ENCODE measurements at places on chromosomes 11 and 22.

GRCh38 chr11:74923125-74923524 is 25.8 kb downstream of the XRRA1 start:
- no peak for DNase-seq

DNA sequence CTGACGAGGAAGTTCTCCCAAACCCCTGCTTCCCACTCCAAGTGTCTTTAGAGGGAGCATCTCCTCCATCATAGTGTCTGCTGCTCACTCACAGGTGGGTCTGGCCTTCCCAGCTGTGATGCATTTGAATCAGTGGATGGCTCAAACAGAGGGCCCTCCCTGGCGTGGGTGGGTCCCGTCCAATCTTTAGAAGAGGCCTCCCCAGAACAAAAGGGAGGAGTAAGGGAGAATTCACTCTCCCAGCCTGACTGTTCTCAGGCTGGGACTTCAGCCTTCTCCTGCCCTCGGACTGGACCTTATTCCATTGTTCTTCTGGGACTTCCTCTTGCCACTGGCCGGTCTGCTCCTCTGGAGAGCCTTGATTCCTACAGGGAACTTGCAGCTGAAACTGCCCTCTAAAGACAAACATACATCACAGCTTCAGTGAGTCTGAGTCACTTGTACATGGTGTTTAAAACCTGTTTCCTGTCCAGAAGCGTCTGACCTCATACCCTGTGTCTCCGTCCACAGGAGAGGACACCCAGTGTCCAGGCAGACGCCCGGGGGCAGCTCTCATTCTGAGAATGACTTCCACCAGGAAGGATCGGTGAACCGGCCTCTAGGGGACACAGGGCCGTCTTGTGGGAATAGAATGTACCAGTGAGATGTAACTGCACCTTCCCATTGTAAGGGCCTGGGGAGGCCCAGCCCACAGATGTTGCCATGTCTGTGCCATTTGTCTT is 234.7 kb downstream of the BRD1 start:
- no peak for DNase-seq

GRCh38 chr11:112156956-112157766 is 6.7 kb downstream of the IL18 start:
- DNase-seq: no peak

DNA sequence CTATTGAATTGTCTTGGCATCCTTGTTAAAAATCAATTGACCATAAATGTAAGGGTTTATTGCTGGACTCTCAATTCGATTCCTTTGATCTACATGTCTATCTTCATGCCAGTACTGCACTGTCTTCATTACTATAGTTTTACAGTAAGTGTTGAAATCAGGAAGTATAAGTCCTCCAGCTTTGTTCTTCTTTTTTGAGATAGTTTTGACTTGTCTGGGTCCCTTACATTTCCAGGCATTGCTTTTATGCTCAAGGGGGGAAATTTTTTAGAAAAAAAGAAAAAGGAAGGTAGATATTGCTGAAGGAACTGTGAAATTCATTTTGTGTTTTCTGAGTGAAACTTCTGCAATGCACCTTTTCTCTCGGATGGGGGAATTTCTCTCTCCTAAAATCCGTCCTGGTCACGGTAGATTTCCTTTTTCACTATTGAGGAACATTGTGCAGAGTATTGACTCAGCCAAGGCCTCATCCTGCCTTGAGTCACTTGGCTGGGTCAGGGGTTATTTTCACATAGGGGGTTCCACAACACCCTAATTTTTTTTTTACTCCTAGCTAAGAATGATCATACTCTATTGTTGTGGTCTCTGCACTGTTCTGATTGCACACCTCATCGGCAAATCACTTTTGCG is 2.8 kb upstream of the ACER3 start:
- no peak for DNase-seq

DNA sequence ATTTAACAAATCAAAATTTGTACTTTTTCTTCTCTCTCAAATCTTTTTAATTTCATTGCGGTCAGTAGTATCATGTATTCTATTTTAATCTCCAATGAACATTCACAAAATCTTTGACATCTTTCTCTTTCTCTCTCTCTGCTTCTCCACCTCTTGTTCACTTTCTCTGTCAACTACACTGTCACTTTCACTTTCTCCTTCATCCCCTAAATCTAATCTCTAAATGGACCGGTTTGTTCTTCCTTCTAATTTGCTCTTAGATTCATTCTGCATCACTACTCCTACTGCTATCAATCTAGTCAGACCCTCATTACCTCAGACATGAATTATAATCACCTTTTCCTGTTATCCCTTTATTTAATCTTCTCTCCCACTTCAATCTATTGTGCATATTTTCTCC is 18.6 kb downstream of the CCDC73 start:
- DNase-seq: no peak

DNA sequence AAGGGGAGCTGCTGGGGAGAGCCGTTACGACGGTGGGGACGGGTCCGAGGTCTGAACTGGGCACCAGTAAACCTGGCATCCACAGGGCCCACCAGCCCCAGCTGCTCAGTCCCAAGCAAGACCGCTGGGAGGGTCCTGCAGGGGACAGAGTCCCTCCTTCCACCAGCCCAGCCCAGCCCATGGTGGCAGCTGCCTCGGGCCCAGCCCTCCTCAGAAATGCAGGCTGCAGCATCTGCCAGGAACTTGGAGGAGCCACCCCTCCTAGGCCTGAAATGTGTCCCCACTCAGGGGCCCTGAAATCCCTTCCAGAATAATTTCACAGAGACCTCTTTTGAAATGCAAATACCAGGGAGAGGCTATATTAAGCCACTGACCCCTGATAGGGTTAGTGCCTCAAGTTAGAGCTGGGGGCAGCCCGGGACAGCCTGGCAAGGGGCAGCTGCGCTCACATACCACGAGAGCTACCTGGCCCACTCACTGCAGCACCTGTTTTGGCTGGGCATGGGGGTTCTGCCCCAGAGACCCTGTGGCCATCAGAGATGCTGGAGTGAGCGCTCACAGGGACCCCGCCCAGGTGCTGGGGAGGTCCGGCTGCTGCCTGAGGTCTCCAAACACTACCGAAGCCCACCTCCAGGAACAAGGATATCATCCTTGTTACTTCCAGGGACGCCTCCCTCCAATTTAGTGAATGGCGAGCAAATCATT is 53.1 kb downstream of the CELSR1 start:
- DNase-seq: no peak

DNA sequence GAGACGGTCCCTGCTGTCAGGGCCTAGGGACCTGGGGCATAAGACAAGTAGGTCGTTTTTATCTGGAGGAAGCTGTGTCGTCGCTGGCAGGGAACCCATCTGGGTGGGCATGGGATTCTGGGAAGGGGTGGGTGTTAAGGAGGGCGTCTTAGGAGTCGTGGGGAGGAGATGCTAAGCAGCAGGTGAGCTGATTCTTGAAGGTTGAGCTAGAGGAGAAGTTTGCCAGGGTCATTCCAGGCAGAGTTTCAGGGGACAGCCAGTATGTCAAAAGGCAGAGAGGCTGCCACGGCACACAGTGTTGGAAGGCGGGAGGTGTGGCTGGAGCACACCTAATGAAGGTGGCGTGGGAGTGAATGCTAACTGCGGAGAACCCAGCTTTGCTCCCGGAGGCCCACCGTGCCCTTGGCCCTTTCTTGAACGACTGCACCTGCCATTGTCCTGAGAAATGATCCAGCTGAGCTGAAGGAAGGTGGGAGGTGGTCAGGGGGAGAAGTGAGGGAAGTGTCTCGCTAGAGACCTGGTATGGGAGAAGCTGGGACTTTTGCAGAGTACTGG is 1.3 kb downstream of the FAM118A start:
- DNase-seq: no peak

DNA sequence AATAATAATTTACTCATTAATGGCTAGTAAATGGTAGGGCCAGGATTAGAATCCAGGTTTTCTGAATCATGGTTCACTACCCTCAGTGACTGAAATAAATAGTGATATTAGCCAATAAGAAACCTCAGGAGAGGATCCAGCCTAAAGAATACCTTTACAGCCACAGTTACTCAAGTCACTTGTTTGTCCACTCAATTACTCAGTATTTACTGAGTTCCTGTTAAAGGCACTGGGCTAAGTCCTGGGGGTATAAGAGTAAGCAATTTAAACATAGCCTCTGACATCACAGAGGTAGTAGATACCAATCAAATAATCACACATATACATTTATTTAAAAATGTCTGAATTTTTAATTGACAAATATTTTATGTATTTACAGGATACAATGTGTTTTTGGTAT is 56.8 kb upstream of the GAB2 start:
- DNase-seq: no peak

DNA sequence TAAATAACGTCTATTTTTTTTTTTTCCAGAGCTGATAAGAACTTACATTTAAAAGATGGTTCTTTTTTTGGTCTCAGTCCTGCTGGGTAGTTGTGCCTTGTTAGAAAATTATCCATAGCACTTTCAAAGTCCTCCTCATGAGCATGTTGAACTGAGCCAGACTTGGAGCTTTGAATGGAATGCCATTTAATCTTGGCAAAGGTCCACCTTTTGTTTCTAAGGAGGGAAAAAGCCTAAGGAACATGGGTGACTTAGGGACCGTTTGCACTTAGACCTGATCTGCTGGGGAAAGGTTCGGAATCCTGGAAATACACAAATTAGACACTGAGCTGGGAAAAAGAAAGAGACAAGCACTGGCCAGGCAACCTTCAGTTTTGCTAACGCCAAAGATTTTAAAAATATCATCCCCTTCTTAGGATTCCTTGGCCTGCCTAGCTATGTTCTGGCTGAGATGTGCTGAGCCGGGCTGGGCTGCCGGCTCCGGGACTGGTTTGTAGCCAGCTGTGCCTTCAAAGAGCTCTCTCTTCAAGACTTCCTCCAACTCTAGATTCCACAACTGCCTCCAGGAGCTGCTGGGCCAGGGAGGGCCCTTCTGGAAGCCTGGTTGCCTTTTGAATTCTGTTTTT is 67.4 kb downstream of the ENDOD1 start:
- DNase-seq: no peak

DNA sequence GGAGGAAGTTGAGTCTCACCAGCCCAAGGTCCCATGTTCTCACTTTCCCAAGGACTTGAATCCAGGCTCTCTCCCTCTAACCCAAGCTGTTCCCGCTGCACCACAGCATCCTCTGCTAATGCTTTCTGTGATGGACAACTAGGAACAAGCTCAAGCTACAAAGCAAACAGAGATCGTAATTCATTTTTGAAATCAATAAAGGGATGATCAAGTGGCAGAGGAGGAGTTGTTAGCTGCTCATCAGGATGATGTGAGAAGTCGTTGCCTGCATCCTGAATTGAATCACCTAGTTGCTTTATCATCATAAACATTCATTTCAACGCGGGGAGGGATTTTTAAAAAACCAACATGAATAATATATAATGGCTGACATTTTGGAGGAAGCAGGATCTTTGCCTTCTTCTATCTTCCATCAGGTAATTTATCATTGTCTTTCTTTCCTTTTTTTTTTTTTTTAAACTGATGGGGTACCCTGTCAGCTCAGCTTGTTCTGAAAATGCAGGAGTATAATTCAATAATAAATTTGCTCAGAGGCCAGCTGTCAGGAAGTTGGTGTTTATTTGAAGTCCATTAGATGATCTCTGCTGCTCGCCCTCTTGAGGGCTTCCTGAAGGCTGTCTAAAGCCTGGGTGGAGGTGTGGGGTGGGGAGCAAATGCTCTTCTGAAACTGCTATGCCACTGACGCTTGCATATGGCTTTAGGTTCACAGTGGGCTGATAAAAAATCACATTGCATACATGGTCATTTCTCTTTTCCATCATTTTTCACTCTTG is 174.4 kb upstream of the NARS2 start:
- DNase-seq: no peak

DNA sequence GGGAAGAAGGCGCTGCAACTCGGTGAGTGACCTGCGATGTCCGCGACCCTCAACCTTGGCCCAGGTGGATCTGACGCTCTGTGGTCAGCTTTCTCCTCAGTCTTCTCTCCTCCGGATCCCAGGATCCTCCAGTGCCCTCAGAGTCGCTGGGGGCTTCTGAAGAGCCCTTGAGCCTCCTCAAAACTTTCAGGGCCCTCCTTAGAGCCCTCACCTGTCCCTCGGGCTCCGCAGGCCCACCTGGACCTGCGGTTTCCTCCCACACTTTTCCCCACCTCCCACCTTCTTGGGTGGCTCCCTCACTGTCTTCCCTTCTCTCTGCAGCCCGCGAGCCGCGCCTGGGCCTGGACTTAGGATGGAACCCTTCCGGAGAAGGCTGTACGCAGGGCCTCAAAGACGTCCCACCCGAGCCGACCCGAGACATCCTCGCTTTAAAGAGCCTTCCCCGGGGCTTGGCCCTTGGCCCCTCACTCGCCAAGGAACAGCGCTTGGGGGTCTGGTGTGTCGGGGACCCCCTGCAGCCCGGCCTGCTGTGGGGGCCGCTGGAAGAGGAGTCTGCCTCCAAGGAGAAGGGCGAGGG is 335 bp downstream of the ZNF408 start:
- no peak for DNase-seq

- DNase-seq: no peak
These were observed 48.9 kb downstream of the ST14 start for GRCh38 chr11:130208241-130209127.

GRCh38 chr22:20084547-20085413 is 4.7 kb downstream of the DGCR8 start:
- no peak for DNase-seq

- DNase-seq: no peak
These were observed 28.0 kb downstream of the NCAM1 start for GRCh38 chr11:112989198-112989597.

DNA sequence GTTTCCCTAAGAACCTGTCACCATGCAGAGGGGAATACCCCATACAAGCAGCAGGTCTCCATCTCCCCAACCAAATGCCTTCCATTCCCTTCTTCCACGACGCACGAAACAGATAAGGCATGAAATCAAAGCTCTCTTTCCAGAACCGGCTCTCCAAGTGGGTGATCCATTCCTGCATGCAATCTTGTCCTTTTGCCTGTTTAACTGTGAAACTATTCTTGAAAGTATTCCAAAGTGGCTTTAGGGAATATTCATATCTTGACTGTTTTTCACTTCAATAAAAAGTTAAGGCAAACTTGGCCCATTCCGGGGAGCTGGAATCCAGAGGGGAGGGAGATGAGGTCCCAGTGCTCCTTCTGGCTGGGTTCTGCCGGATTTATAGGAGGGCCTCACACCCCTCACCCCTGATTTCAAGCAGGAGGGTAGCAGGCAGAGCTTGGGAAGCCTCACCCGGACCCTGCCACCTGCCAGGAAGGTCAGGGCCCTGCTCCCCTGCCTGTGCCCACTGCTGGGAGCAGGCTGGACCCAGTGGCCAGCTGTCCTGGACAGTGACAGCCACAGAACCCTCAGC is 60.9 kb downstream of the SCGB1A1 start:
- DNase-seq: no peak

GRCh38 chr11:6497069-6497839 is at the start of gene DNHD1:
Gene DNHD1 (plus strand): TSS chr11:6497280. CDS start chr11:6498216, 936 bp downstream.
- no peak for DNase-seq

DNA sequence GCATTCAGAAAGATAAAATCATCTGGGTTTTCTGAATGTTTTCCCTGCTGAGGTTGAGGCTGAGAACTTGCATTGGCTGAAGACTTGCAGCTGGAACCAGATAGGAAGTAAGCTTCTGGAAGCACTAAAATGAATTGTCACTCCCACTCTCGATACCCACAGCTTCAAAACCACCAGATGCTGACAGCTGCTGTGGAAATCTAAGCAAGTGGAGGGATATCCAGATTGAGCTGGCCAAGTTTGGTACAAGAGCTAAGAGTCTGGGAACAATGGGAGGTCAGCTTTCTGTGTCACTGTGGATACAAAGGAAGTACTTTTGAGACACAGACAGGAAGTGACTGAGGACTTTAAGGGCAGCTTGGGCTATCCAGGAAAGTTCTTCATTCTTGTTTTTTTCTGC is 51.3 kb upstream of the CD44 start:
- DNase-seq: no peak

All from NCI-H524 (cell line).